ENCODE measurements at places on chromosomes 3 and 15. TPM values are rescaled to one million over a fixed set of nuclear protein-coding genes. Genes with fewer than 3 reads are reported as not detected.

Gene DAPK2
- 8.0 TPM for total RNA-seq

Gene GPR15
- not detected for total RNA-seq

Gene MYO5C
- 7.8 TPM for total RNA-seq

DNA sequence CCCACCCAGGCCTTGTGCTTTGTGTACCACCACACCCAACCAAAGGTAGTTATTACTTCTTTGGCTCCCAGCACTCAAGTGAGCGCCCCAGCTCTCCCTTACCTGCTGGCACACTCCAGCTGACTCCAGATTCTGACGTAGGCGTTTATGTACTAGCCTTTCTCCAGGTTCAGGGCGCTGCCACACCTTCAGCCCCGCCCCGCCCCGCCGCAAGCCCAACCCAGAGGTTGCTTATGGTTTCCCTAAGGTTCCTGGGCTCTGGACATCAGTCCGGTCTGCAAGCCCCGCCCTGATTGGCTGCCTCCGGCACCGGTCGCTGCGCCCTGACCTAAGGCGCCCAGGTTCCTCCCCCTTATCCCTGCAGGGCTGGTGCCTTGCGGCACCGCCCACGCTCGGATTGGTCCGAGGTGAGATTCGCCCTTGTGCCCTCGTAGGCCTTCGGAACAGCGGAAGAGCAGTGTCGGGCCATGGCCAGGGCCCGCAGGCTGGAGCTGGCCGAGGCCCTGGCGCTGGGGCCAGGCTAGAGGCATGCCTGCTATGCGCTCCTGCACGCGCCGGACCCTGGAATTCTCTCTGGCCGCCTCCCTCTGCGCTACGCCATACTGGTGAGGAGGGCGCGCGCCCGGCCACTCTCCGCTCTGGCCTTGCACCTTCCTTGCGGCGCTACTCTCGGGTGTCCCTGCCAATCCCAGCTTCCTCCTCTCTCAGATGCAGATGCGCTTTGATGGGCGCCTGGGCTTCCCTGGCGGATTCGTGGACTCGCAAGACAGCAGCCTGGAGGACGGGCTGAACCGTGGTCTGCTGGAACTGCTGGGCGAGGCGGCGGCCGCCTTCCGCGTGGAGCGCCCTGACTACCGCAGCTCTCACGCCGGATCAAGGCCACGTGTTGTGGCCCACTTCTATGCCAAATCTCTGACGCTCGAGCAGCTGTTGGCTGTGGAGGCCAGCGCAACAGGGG, 19.8 kb upstream of the NUDT16 start:
- H3K4me3 ChIP-seq = peak overlapping the region; percentile 56
- H3K36me3 ChIP-seq = no peaks in the 10 kb centered on the region
- H3K27me3 ChIP-seq = no peaks in the 10 kb centered on the region
- H3K4me1 ChIP-seq = no peaks in the 10 kb centered on the region

DNA sequence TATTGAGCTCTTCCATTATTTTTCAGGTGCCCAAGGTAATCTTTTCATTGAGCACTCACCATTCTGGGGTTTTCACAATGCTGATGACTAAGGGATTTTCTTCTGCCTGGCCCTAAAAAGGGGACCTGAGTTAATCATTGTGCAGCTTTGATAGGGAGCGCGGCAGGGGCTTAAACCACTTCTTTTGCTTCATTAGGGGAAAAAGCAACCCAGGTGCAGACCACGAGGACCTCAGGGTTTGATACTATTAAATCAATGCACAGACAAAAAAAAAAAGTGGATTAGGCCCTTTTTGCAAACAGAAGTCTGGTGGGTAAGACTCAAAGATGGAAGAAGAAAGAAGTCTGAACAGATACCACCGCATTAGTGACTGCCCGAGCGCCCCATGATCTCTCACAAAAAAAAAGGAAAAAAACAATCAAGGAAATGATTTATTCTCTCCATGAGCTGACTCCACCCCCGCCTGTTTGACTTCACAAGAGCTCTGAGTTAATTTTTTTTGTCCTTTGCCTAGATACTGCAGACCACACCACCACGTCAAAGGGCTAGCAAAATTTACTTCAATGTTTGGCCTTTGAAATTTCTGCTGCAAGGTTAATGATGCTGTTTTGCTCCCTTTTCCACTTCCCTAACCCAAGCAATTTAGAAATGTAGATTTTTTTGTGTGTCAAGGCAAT, 78.0 kb upstream of the FEZF2 start:
- no peak for DNase-seq
- no peaks in the 10 kb centered on the region for H3K36me3 ChIP-seq
- no peaks in the 10 kb centered on the region for H3K27me3 ChIP-seq
- no peaks in the 10 kb centered on the region for H3K4me1 ChIP-seq
- H3K4me3 ChIP-seq = no peak overlapping the region

DNA sequence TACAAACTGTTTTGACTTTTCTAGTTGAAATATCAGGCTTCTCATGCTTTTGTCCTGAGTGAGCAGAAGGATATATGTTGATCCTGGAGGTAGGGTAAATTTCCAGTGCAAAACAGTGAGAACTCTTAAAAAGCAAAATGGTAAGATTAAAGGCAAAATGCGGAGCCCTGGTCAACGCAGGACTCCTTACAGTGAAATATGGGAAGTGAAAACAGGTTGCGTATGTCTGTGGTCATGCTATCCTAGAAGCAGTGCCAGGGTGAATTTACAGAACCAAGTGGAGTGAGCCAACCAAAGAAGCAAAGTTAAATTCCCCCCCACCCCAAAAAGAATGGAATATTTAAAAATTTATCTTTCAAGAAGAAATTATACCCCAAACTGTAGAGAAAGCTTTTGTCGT, 256.4 kb downstream of the NR2F2 start:
- no peak overlapping the region for H3K27ac ChIP-seq
- H3K27me3 ChIP-seq = no peaks in the 10 kb centered on the region
- no peak overlapping the region for H3K4me3 ChIP-seq
- no peak for DNase-seq
- no peaks in the 10 kb centered on the region for H3K36me3 ChIP-seq
- H3K4me1 ChIP-seq = no peaks in the 10 kb centered on the region

- no peak overlapping the region for H3K27ac ChIP-seq
- no peaks in the 10 kb centered on the region for H3K27me3 ChIP-seq
- no peaks in the 10 kb centered on the region for H3K4me1 ChIP-seq
- DNase-seq = no peak
These were observed 14.4 kb downstream of the TMOD2 start for GRCh38 chr15:51765751-51766150.

DNA sequence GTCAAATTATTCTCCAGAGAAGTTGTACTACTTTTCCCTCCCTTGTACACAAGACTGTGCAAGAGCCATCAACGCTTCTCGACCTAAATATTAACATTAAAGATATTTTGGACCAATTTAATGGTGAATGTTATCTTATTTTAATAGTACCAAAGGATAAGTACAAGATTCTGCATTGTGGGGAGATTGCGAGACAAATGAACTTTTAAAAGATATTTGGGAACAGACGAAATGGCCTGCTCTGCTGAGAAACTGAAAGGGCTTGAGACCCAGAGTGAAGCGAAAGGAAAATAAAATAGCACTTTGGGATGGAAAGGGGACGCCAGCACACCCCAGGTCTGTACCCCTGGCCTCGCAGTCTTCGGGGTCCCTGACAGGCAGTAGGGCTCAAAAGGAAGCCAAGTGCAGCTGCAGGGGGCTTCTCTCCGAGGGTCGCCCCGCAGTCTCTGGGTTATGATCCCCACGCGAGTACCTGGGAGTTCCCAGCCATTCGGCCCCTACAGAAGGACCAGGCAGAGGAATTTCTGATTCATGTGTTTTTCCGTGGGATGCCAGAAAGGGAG, 97.6 kb upstream of the VGLL3 start:
- H3K4me3 ChIP-seq = peak overlapping the region; percentile 88
- H3K4me1 ChIP-seq = no peaks in the 10 kb centered on the region
- peak; percentile 42 for DNase-seq
- no peaks in the 10 kb centered on the region for H3K27me3 ChIP-seq
- H3K27ac ChIP-seq = peak overlapping the region; percentile 89

- no peak overlapping the region for H3K4me3 ChIP-seq
- H3K4me1 ChIP-seq = no peaks in the 10 kb centered on the region
- no peaks in the 10 kb centered on the region for H3K36me3 ChIP-seq
- H3K27me3 ChIP-seq = no peaks in the 10 kb centered on the region
These were observed 42.7 kb downstream of the FAM174B start for GRCh38 chr15:92612891-92613290.

DNA sequence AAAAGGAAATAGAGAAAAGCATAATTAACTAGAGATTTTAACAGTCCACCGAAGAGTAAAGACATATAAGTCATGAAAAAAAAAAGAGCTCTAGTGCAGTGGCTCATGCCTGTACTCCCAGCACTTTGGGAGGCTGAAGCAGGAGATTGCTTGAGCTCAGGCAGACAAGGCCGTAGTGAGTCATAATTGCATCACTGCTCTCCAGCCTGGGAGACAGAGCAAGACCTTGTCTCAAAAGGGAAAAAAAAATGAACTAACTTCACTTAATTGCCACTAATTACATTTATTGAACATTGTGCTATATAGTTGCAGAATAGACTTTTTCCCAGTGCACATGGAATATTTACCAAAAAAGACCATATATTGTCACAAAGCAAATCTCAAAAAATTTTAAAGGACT, 221.8 kb downstream of the CBLB start:
- peak; percentile 61 for DNase-seq
- no peak overlapping the region for H3K27ac ChIP-seq
- H3K36me3 ChIP-seq = no peaks in the 10 kb centered on the region
- H3K27me3 ChIP-seq = no peaks in the 10 kb centered on the region
- no peak overlapping the region for H3K4me3 ChIP-seq

- no peaks in the 10 kb centered on the region for H3K36me3 ChIP-seq
- H3K4me1 ChIP-seq = peaks cover 7% of the 10 kb centered on the region
- peak; percentile 73 for DNase-seq
- H3K4me3 ChIP-seq = no peak overlapping the region
- H3K27ac ChIP-seq = peak overlapping the region; percentile 49
These were observed 16.5 kb downstream of the CYFIP1 start for GRCh38 chr15:22963641-22964040.

DNA sequence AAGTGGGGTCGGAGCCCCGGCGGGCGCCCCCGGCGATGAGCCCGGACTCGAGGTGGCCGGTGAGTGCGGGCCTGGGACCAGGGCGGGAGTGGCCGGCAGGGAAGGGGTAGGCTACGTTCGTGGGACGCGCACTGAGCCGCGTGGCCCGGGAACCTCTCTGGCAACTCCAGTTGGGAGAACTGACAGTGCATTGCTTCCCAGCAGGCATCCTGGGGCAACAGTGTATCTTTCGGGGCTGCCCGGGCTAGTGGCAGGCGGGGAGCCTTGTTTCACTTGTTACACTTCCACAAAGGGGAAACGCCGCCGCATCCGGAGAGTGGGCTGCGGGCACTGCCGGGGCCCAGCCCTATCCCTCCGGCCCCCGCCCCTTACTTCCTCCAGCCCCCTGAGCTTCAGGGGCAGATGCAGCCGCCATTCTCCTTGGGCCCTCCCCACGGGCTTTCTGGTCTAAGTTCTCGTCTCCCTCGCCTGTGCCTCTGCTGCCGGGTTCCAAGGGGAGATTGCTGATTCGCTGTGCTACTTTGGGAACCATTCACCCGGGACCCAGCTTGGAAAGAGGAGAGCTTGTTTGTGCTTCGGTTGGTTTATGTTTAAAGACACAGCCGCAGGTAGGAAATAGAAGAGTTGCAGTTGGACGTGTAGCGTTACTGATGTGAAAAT, 675 bp downstream of the BRPF1 start:
- H3K4me3 ChIP-seq = peak overlapping the region; percentile 88
- no peaks in the 10 kb centered on the region for H3K36me3 ChIP-seq
- DNase-seq = peak; percentile 69
- H3K27ac ChIP-seq = peak overlapping the region; percentile 30
- no peaks in the 10 kb centered on the region for H3K27me3 ChIP-seq
- no peaks in the 10 kb centered on the region for H3K4me1 ChIP-seq

GRCh38 chr3:105118905-105119304, 247.8 kb upstream of the ALCAM start:
- H3K4me1 ChIP-seq = no peaks in the 10 kb centered on the region
- H3K36me3 ChIP-seq = no peaks in the 10 kb centered on the region
- no peak overlapping the region for H3K4me3 ChIP-seq
- no peak overlapping the region for H3K27ac ChIP-seq
- H3K27me3 ChIP-seq = no peaks in the 10 kb centered on the region
- no peak for DNase-seq

DNA sequence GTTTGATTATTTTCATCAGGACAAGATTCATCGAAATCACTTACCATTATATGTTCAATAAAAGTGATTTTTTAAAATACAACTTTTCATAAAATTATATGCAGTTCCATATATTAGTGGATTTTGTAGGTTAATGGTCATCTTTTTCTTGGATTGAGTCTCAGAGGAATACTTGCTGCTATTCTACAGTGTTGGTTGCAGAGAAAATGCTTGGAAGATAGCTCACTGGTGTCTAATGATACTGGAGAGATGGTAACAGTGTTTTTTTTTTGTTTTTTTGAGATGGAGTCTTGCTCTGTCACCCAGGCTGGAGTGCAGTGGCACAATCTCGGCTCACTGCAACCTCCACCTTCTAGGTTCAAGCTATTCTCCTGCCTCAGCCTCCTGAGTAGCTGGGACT, 143.3 kb downstream of the TCF12 start:
- no peak overlapping the region for H3K27ac ChIP-seq
- DNase-seq = no peak
- H3K4me1 ChIP-seq = peaks cover 10% of the 10 kb centered on the region

DNA sequence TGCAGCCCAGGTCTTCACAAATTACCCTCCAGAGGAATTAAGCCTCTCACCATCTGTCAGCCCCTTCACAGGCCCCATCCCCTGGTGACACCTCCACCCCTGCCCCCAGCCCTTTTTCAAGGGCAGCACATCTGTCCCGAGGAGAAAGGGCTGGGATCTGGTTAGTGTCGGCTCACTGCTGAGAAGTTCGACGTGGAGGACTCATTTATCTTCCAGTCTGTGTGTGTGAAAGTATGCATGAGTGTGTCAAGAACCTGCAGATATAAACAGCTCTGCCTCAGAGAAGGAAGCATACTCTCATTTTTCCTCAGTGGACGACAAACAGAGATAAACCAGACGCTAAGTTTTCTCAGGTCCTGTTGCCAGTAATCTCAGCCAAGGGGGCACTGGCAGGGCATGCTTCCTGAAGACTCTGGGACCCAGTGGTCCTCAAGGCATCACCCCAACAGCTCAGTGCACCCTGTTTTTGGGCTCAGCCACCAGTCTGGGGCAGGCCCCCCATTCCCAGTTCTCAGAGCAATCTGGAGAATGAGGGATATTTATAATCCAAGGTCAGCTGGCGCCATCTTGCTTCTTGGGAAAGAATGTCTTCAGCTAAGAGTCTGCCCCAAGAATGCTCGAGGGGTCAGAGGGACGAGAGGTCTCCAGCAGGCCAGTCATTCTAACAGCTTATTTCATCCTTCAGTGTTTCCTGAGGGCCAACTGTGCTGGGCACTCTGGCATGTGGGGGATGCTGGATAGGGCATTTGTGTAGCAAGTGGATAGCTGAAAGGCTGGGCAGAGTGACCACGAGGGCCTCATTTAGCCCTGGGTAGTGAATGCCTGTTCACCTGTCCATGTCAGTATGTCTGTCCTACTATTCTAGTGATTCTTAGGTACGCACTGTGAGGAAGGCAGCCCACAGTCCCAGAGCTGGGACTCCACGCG, 73.6 kb downstream of the ADCY5 start:
- no peak for DNase-seq
- H3K4me1 ChIP-seq = peaks cover 1% of the 10 kb centered on the region
- H3K36me3 ChIP-seq = no peaks in the 10 kb centered on the region
- H3K4me3 ChIP-seq = no peak overlapping the region
- H3K27me3 ChIP-seq = no peaks in the 10 kb centered on the region
- peak overlapping the region; percentile 48 for H3K27ac ChIP-seq
